ENCODE measurements at places on chromosomes 11 and 22.

- DNase-seq, result peak; percentile 13
Measured at GRCh38 chr11:103537904-103538502, 428.8 kb downstream of the DYNC2H1 start.

GRCh38 chr11:57277845-57278720 lies 41.0 kb upstream of the APLNR start:
- DNase-seq, result peak; percentile 84

GRCh38 chr11:46725338-46726205 lies 6.6 kb downstream of the F2 start:
- no peak for DNase-seq

DNA sequence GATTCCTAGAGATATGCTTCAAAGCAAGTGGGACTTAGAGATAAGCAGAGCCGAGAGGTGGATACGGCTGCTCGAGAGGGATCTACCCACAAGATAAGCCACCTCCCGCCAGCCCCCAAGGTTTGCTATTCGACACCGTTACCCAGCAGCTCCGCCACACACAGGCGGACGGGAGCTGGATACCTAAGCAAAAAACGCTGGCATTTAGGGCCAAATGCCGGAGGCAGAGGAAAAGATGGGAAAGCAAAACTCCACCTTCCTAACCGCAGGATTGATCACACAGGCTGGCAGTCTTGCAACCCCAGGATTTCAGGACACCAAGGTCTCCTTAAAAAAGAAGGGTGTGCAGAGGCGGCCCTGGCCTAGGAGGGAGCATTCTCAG lies 709 bp downstream of the FTH1 start:
- DNase-seq, result peak; percentile 39

- DNase-seq, result no peak
Measured at GRCh38 chr11:134536677-134537076, 124.6 kb upstream of the B3GAT1 start.

- DNase-seq, result no peak
Measured at GRCh38 chr11:64444838-64445441, 86.0 kb downstream of the RPS6KA4 start.

DNA sequence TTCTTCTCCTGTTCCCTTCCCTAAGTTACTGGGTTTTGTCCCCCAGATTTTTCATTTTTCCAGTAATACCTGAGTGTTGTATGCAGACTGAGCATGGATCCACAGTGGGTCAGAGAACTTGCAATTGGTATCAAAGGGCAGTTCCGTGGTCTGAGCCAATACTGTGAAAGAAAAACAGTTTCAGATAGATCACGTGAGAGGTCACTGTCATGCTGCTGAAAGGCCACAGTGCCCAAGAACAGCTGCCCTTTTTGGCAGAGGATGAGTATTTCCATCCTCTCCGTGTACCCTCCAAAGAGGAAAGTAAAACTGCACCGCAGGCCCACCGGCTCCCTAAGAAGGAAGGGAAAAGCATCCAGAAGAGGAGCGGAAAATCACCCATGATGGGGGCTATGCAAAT lies 73.0 kb upstream of the TBCEL start:
- DNase-seq, result no peak

GRCh38 chr11:121958971-121959325 lies 157.1 kb downstream of the BLID start:
- no peak for DNase-seq

Measured in lung (tissue), 17 donors.